ENCODE measurements at places on chromosomes 11 and 22.

GRCh38 chr22:43081968-43082367, 7.2 kb downstream of the TTLL1 start:
- no peak for DNase-seq

GRCh38 chr22:23915290-23915689, 21.1 kb downstream of the MIF start:
- DNase-seq, result no peak

- DNase-seq, result no peak
Measured at GRCh38 chr11:12469451-12469850, 92.1 kb downstream of the PARVA start.

GRCh38 chr11:33674035-33674814, 26.4 kb downstream of the C11orf91 start:
- no peak for DNase-seq

- no peak for DNase-seq
Measured at GRCh38 chr11:130189492-130190210, 30.1 kb downstream of the ST14 start.
